ENCODE measurements at places on chromosomes 2 and 18. TPM values are rescaled to one million over a fixed set of nuclear protein-coding genes. Genes with fewer than 3 reads are reported as not detected.

DNA sequence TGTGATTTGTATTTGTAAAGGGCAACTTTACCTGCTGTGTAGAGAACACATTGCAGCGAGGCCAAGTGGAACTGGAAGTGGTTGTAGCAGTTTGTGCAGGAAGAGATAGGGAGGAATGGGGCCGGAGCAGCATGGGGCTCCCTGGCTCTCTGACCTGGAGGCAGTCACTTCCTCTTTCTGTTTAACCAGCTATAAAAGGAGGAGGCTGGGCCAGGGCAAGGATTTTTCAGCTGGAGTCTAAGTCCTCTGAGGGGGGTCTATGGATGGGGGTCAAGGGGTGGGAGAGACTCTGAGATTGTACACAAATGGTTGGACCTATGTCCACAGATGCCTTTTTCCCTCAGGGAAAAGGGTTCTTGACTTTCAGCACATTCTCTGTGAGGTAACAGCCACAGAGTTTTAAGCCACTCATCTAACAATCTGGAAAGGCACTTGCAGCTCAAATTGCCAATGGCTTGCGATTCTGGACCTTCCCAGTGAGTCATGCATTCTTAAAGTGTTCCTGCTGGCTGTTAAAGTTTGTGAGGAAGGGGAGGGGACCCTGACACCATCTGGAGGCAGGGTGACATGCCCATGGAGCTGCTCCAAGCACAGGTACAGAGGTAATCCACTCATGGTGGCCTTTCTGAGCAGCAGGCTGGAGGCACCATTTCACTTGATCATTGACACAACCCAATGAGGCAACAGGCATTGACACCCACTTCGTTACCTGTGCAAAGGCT lies 347.0 kb downstream of the CYRIA start:
- DNase-seq = no peak

GRCh38 chr18:68494802-68495581 lies 219.9 kb downstream of the TMX3 start:
- DNase-seq = no peak

MYOM1 gene
- total RNA-seq = 4.1 TPM

DNA sequence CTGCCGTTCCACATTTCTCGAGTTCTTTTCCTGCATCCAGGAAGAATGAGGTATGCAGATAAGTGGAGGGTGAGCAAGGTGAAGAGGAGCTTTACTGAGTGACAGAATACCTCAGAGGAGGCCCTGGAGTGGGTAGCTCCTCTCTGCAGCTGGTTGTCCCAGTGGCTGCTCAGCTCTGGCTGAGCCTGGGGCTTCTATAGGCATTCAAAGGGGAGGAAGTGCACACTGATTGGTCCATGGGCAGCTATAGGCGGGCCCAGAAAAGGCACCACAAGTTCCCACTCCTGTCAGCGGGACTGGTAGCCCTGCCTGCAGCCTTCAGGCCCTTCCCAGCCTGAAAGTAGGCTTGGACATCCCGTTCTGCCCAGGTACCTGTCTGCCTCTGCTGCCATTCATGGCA lies 94.7 kb downstream of the DOK6 start:
- no peak for DNase-seq

Measured in activated B cell treated with CpG ODN at 0.5 μM for 24 hours (primary cell).